ENCODE measurements at places on chromosomes 6 and 20.

- DNase-seq, result peak; percentile 98
These were observed 31.5 kb upstream of the TGM2 start for GRCh38 chr20:38196592-38196991.

DNA sequence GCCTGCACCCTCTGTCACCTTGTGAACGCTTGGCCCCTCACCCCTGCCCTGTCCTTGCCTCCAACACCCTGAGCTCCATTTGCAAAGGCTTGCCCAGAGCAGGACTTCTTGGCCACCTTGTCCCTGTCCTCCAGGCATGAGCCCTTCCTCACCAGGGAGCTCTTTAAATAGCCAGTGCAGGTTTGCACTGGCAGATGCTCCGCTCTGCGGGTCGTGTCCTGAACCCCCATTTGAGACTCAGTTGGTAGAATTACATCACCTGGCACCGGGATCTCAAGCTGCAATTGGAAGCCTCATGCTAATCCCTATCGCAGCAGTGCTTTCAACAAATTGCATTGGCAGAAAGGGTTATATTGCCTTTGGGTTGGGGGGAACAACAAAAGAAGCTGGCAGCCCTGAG lies 85.9 kb downstream of the TRMT6 start:
- DNase-seq, result no peak

GRCh38 chr20:8427419-8428040 lies 295.5 kb downstream of the PLCB1 start:
- DNase-seq, result no peak

GRCh38 chr20:62925420-62926228 lies 681 bp downstream of the DIDO1 start:
- peak; percentile 44 for DNase-seq

GRCh38 chr6:73586416-73586974 lies 65.7 kb upstream of the EEF1A1 start:
- peak; percentile 62 for DNase-seq

Data from RPMI7951 (cell line).